ENCODE measurements at places on chromosomes 12 and 14. TPM values are rescaled to one million over a fixed set of nuclear protein-coding genes. Genes with fewer than 3 reads are reported as not detected.

BCL11B gene
- 0.23 TPM for total RNA-seq

TMEM63C gene
- total RNA-seq: 0.25 TPM

TRPV4 gene
- total RNA-seq: 9.6 TPM

- H3K4me3 ChIP-seq: no peak overlapping the region
- no peaks in the 10 kb centered on the region for H3K36me3 ChIP-seq
- H3K4me1 ChIP-seq: no peaks in the 10 kb centered on the region
- no peak for DNase-seq
- H3K27me3 ChIP-seq: no peaks in the 10 kb centered on the region
These were observed 264.7 kb upstream of the PRICKLE1 start for GRCh38 chr12:42854208-42854607.

TMED10 gene
- 167 TPM for total RNA-seq

SLC17A8 gene
- 3.9 TPM for total RNA-seq

GRCh38 chr12:113467502-113468364 lies 3.9 kb downstream of the LHX5 start:
- no peak for DNase-seq
- no peaks in the 10 kb centered on the region for H3K36me3 ChIP-seq
- no peak overlapping the region for H3K27ac ChIP-seq
- peaks cover 28% of the 10 kb centered on the region for H3K27me3 ChIP-seq
- H3K4me1 ChIP-seq: peaks cover 25% of the 10 kb centered on the region

CCDC92 gene
- total RNA-seq: 2.1 TPM

All from liver (tissue), 10 donors.